ENCODE measurements at places on chromosomes 6 and 20.

DNA sequence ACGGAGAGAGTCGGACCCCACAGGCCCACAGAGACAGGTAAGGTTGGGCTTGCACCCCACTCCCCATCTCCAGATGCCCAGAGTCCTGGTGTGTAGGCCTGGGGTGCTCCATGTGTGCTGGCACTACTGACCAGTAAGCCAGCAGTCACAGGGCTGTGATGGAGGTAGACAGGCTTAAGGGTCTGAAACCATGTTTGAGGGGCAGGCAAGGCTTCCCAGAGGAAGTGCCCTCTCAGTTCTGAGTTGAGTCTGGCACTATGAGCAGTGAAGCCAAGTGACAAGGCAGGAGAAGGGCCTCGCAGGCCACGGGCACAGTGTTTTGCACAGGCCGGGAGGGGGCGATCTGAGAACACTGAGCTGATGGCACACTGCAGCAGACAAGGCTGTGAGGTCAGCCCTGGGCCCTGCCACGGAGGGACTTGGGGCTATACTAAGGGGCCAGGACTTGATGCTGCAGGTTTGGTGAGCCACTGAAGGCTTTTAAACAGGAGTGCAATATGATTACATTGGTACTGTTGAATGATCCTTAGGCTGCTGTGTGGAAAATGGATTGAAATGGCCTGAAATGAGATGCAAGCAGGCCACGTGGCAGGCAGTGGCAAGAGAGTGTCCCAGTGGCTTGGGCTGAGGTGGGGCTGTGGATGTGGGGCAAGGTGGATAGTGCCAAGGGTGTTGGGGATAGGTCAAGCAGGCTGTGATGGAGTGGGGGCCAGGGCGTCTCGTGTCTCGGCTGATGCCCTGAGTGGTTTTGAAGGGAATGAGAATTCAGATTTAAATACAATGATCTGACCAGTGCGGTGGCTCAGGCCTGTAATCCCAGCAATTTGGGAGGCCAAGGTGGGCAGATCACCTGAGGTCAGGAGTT lies 20.3 kb downstream of the TTBK1 start:
- DNase-seq: peak; percentile 79

DNA sequence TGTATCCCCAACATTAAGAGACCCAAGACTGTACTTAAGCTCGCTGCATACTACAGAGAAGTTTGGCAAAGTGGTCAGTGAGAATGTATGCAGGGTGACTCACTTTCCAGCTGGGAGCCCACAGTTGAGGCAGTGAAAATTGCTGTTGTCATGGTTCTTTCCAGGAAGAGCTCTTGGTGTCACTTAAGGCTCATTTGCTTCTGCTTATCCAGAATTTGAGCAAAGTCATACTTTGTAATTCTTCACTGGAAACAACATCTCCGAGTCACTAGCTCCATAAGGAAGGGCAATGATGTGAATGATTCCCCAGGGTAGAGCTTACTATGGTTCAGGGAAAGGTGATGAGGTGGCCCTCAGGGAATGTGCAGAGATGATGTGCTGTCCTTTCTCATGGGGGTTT lies 65.4 kb upstream of the FBXL4 start:
- DNase-seq: no peak

DNA sequence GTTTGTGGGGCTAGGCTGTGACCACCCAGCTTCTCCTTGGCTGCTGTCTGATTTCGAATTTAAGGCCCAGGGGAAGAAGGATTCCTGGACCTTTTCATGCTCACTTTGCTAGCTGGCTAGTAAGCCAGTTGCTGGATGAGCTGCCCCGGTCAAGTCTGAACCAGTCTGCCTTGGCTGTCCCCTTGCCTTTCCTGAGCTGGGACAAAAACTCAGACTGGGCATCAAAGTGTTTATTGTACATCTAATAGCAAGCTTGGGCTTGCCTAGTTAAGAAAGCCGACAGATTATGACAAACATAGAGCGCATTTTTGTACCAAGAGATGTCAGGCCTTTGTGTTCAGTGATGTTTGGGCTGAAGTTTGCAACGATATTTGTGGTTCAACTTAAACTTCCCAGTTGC lies 750 bp upstream of the PAK5 start:
- DNase-seq: no peak

- no peak for DNase-seq
Measured at GRCh38 chr6:14335071-14335470, 217.5 kb downstream of the CD83 start.

DNA sequence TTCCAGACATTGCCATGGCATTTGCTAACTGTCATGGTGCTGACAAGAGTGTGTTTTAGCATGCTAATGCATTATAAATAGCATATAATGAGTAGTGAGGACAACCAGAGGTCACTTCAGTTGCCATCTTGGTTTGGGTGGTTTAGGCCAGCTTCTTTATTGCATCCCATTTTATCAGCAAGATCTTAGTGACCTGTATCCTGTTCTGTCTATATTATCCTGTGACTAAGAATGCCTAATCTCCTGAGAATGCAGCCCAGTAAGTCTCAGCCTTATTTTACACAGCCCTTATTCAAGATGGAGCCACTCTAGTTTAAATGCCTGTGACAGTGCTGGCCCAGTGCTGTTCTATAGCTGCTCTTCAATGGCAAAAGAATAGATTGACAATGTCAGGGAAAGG lies 781.0 kb upstream of the ADGRB3 start:
- DNase-seq: no peak

DNA sequence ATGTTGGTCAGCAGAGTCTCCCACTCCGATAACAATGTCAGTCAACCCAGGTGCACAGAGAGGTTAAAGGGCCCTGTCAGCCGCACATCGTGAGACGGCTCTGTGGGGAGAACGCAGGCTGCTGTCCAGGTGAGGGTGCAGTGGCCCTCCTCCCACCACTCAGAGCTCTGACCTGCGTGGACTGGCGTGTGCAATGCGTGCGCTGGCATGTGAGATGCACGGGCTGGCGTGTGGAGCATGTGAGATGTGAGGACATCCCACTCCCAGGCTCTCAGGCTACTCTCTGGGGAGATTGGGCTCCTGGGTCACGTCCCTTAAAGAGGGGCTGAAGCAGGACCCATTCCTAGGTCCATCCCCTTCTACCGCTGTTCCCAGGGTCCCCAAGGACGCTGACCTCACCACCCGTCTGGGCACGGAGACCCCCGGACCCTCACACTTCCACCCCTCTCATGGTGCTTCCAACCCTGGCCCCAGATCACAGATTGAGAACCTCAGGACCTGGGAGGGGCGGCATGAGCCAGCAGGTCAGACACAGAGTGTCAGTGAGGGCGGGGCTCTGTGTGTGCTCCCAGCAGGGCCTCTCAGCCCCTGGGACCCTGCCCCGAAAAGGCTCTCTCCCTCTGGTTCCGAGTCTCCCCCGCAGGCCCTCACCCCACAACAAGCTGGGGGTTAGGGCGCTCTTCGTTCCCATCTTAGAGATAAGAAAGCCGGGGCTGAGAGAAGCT lies 8.6 kb upstream of the FRMD1 start:
- no peak for DNase-seq

GRCh38 chr6:45185403-45186251 lies 142.5 kb upstream of the RUNX2 start:
- no peak for DNase-seq

DNA sequence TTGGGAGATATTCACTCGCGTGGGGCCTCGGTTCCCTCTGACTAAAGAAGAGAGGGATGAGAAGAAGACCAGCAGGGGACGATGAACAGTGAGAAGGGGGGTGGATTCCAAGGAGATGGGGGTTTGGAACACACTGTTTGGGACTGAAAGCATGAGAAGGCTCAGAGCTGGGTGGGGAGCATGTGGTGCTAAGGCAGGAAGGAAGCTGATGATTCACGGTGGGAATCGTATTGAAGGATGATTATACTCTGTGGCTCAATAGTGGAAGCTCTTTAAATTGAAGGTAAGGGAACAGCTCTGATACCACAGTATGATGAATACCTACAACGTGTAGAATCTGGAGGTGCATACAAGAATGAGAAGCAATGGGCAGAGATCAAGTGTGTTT lies 117.5 kb upstream of the KCNK16 start:
- no peak for DNase-seq

All from activated CD4-positive, alpha-beta T cell treated with anti-CD3 and anti-CD28 coated beads for 4 hours (primary cell).